ENCODE measurements at places on chromosomes 13 and 19.

DNA sequence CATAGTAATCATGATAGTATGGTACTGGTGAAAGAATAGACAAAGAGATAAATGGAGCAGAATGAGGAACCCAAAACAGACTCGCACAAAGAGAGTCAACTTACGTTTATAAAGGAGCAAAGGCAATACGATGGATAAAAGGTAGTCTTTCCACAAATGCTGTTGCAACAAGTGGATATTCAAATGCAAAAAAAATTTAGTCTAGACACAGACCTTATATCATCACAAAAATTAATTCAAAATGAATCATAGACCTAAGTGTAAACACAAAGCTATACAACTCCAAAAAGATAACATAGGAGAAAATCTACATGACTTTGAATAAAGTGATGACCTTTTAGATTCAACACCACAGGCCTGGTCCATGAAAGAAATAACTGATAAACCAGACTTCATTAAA lies 131.6 kb downstream of the KL start:
- DNase-seq = no peak

- DNase-seq = no peak
Measured at GRCh38 chr19:29884466-29884865, 57.6 kb upstream of the URI1 start.

DNA sequence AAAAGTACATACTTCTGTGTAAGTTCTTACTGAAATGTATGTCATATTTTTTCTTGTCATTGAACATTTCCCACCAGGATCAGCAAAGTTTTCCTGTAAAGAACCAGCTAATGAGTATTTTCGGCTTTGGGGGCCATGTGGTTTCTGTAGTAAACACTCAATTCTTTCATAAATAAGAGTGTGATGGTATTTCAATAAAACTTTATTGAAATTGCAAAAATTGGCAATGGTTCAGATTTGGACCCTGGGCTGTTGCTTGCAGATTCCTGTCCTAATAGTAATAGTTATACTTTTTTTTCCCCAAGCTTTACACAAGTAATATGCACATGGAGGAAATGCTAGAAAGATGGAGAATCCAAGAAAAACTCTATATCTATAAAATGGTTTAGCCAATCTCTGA lies 83.7 kb downstream of the ZNF536 start:
- DNase-seq = no peak

DNA sequence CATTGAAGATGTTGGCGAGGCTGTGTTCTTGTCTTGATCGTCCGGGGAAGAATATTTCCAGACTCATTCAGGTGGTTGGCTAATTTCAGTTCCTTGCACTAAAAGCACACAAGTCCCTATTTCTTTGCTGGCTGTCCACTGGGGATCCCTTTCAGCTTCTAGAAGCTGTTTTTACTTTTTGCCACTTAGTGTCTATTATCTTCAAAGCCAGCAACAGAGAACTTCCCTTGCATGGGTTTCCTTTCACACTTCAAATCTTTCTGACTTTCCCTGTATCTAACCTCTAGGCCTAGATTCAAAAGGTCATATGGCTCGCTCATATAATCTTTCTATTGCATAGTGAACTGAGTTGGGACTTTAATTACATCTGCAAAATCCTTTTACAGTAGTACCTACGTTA lies 215.3 kb upstream of the PCDH9 start:
- no peak for DNase-seq

DNA sequence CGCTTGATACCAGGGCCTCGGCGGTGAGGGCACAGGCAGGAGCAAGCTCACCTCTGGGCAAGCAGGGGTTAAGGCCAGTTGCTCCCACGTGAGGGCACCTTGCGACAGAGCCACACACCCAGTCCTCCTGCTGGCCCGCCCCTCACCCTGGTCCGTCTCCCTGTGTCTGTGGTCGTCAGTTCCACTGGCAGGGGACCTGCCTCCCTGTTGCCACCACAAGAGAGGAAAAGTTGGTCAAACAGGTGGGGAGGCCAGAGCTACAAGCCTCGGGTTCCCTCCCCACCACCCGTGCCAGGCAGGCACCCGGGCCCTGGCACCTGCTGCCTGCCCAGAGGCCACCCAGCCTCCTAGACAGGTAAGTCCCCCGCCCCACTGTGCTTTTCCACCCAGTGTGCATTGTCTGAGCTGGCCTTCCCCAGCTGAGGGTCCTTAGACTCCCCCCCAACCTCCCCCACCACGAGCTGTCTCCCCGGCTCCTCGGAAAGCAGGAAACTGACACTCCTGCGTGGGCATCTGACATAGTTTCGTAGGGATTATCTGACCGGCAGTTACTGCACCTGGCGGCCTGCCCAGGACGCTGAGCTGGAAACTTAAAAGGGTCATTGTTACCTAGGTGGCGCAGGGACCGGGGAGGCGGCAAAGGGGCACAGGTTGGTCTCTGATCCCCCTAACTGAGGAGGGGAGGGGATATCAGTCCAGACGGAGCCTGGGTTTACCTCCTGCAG lies at the start of gene TJP3:
TJP3 (plus strand) TSS at position 178 of the 725 bp plus-strand sequence. CDS start 20,049 bp downstream, outside the sequence.
- DNase-seq = no peak

- DNase-seq = no peak
Measured at GRCh38 chr19:14418856-14419105, 360 bp downstream of the DDX39A start.

DNA sequence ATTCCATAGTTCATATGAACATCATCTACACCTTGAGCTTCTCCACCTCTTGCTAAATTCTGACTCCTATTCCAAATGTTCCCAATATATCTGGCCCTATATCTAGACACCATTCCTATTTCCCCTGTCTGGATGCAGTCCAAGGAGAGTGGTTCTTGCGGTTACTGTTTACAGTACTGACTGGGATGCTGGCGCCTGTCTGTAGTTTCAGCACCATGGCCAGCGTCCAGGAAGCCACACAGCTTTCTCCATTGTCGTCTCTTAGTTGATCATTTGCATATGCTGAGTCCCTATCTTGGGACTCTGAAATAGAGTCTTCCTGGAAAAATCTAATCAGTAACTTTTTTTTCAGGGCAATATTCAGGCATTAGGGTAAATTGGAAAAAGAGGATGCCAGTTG lies 14.9 kb downstream of the LAIR2 start:
- peak; percentile 36 for DNase-seq

- no peak for DNase-seq
Measured at GRCh38 chr13:114108141-114108761, 24.2 kb downstream of the RASA3 start.

DNA sequence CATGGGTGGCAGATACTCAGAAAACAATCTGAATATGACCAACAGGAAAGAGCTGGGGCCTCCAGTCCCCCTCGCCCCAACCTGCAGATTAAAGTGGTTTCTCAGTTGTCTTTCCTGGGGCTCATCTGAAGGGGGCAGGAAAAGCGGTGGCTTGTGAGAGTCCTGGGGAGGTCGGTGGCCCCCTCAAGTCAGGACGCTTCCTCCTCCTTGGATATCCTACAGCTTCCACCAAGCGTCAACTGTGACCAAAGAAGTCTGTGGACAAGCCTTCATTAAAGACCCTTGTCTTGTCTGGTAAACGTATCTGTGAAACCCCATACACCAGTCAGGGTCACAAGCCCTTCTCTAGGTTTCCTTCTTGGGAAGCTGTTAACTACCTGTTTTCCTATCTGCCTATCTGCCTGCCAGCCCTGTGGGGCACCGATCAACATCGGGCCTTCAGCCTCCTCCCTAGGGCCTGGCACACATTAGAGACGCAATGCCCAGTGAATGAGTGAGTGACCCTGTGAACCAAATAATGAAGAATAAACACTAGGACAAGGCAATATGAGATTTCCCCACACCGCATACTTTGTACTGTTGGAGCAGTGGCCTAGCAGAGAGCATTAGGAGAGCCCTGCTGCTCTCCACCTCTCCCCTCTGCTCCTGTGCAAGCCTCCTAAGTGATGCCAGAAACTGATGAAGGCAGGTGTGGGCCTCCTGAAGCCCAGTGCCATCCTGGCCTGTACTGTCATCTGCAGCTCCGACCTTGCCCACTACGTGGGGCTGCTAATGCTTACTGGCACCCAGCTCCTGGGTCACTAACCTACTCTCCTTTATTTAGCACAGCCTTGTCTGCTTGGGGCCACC lies 1317.8 kb downstream of the UQCRFS1 start:
- DNase-seq = no peak

- DNase-seq = no peak
Measured at GRCh38 chr13:41212881-41213280, 18.5 kb upstream of the KBTBD7 start.

DNA sequence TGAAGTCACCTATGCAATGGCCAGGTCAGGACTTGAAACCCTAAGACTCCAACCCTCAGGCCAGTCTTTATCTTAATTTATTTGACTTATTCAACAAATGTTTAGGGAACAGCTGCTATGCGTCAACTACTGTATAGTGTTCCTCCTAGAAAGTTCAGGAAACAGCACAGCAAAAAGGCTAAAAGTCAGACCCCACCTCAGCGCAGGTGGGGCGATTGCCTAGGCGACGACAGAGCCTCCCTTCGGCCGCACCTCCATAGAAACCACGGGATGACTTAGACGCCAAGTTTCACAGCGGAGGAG lies 502 bp downstream of the VRK3 start:
- DNase-seq = no peak

DNA sequence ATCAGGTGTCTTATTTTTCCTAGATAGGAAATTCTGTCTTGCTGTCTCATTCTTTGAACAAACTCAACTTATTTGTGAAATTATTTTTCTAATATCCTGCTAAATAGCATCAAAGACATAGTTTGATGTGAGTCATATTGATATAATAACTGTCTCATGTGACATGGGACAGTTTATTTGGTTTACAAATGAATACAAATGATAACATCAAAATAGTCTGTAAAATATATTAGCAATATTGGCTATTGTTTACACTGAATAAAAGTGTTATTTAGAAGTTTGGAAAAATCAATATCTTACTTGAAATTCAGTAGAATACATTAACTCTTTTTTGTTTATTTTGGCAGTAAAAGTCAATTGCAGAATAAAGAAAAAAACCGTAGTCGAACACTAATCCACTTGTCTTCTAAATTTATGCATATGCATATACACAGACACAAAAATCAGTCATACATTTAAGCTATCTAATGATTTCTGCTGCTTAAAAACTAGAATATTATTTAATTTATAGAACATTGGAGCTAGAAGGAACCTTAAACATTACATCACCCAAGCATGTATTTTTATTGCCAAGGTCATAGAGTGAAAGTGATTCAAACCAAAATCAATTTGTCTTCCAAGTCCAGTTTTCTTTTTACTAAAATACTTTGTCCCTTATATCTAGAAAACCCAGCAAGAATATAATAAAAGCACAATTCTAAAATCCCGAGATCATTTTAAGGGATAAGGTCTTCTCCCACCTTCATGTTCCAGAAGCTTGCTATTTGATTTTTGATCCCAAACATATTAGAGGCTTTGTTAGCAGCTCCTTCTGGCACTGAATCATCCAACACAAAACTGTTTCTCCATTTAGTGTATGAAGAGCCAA lies 776.5 kb upstream of the SLITRK1 start:
- DNase-seq = no peak

GRCh38 chr13:24264976-24265375 lies 44.4 kb upstream of the C1QTNF9 start:
- DNase-seq = peak; percentile 65

- DNase-seq = no peak
Measured at GRCh38 chr13:87094646-87095045, 576.5 kb upstream of the SLITRK5 start.

GRCh38 chr13:66344805-66345517 lies 885.2 kb downstream of the PCDH9 start:
- no peak for DNase-seq

DNA sequence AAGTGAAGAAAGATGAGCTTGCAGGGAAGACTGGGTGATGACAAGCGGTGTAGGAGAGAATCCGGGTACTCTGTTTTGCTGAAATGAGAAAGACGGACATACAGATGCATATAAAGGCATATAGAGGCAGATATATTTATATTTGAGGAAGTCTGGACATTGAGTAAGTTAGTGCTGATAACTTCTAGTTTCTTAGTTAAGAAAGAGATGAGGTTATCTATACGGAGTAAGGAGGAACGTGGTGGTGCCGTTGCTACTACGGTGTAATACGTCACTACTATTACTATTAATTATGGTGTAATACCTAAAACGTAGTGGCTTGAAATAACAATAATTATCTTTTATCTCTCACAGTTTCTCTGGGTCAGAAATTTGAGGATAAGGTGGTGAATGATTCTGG lies 9.8 kb upstream of the CPB2 start:
- no peak for DNase-seq

DNA sequence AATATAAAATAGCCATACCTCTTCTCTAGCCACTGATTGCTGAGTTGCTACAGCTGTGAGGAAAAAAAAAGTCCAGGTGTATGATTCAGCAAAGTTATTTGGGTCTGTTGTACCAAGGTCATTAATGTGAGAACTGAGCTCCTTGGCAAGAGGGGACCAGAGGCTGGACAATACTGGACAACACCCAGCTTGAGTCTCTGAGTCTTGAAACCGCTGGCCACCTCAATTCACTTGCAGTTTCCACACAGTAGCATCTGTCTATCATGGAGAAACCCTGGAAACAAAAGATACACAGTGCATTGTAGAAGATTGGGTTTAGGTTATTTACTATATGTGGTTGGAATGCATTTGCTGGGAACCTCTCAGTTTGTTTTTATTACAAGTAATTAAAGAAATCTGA lies 60.4 kb downstream of the WDFY2 start:
- no peak for DNase-seq

DNA sequence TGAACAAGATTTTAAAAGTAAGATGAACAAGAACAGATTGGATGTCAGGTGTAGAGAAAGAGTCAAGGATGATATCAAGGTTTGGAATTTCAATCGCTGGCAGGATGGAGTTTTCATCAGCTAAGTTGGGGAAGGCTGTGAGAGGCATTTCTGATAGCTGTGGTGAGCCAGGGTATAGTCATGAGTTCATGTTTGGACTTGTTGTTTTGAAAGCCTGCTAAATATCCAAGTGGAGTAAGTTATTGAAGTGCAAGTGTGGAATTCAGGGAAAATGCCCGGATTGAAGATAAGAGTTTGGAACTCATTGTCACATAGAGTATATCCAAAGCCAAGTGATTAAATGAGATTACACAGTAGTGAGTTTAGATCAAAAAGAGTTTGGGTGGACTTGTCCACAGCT lies 11.0 kb upstream of the EPSTI1 start:
- DNase-seq = no peak

DNA sequence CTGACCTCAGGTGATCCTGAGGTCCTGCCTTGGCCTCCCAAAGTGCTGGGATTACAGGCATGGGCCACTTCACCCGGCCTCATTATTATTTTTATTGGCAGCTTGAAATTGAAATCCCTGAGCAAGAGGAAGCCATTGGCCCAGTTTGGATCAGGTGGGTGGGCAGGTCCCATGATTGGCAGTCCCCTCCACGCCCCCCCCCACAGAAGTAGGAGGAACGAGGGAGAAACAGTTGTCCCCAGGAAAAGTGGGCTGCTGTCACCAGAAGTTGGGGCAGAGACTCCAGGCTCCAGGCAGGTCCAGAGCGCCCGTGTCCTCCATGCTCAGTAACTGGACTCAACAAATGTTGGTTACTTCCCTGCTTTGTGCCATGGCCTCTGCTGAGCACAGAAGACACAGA lies 70.4 kb downstream of the SIPA1L3 start:
- DNase-seq = no peak

GRCh38 chr13:32445461-32445860 lies 17.5 kb upstream of the N4BP2L1 start:
- DNase-seq = no peak
